NCI-H526 (cell line): ENCODE measurements at places on chromosomes 5 and 9.

DNA sequence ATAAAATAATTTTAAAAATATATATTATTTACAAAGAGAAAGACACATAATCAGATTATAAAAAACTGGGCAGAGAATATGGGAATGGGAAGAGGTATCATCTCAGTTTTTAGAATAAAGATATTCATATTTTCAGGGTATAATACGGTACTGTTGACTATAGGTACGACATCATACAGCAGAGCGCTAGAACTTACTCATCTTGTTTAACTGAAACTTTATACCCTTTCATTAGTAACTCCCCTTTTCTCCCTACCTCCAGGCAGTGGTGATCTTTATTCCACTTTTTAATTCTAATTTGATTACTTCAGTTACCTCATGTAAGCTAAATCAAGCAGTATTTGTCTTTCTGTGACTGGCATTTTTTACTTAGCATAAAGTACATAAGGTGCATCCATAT lies 742.1 kb downstream of the MTRR start:
- no peak for DNase-seq

- DNase-seq: no peak
Observed at GRCh38 chr5:121171834-121172233, 679.8 kb upstream of the FTMT start.

GRCh38 chr5:134005417-134006061 lies 764 bp upstream of the VDAC1 start:
- no peak for DNase-seq

GRCh38 chr9:98532574-98532973 lies 176.2 kb downstream of the GABBR2 start:
- DNase-seq: no peak

DNA sequence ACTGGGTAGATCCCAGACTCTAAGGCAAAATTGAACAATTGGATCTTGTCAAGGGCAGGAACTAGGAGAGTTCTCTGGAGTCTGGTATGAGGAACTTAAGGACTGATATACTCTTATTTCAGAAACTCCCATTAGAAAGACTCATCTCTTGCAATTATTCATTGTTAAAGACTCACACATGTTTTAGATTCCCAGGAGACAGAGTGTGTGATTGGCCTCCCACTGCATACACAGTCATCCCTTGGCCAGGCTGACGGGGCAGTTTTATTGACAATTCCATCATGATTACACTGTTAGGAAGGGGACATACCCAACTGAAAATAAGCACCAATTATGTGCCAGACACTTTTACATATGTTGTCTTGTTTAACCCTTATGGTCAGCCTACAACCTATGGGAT lies 347.2 kb downstream of the DMAC1 start:
- DNase-seq: no peak

DNA sequence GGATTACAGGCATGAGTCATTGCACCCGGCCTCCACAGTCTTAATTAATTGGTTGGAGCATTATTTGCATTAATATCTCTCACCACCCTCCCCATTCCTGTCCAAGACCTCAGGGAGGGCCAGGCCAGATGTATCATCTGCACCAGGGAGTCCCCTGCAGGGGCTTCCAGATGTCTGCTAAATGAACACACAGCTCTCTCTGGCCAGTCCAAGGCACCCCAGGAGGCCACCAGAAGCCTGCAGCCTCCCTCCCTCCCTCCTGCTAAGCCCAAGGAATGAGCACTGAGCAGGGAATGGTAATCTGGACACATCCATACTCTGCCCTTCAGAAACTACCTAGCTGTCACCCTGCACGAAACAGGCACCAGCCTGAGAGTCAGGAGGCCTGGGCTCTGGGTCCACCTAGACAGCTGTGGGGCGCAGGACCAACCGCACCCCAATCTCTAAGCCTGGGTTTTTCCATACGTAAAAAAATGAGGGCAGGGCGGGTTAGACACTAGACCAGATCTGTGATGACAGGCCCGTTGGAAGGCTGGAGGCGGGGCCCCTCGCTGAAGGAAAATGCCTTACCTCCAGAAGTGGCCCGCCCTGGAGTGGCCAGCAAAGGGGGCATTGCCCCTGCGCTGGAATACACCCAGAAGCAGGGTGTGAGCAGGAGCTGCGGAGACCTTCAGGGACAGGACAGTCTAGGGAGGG lies 8.3 kb downstream of the CIZ1 start:
- DNase-seq: no peak

DNA sequence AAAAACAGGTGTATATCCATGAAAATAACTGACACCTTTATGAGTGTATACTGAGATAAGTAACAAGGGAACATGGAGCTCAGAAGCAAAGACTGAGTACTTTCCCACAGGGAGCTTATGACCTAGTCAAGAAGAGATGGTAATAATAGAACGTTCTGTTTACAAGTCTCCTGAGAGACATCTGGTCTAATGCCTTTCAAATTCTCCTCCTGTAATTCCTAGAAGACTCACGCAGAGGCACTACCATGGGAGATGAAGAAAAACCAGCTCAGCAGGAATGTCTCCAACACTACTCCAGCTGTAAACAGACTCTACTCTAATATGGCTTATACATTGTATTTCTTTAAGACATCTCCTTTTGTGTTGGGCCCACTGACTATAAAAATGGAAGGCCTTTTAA lies 503.6 kb upstream of the TUSC1 start:
- DNase-seq: no peak

DNA sequence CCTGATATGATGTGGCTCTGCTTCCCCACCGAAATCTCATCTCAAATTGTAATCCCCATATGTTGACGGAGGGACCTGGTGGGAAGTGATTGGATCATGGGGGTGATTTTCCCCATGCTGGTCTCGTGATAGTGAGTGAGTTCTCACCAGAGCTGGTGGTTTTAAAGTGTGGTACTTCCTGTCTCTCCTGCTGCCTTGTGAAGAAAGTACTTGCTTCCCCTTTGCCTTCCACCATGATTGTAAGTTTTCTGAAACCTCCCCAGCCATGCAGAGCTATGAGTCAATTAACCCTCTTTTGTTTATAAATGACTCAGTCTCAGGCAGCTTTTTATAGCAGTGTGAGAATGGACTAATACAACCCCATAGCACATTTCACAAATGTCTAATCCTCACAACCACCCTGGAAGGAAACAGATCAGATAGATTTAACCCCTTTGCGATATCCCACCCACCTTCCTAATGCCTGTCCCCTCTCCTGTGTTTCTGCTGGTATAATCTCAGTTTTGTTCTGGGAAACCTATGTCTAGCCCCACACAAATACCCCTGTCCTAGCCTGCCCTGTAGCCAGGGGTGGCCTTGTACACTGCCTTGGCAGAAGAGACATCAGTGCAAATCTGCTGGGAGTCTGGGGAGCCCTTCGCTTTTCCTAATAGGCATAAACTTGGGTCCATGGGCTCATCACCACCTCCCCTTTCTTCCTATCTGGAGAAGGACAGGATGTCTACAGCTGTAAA lies 157.0 kb upstream of the RAI14 start:
- no peak for DNase-seq

- DNase-seq: no peak
Observed at GRCh38 chr9:36113999-36114398, 22.5 kb upstream of the GLIPR2 start.

GRCh38 chr9:87184956-87185642 lies 237.8 kb upstream of the GAS1 start:
- DNase-seq: no peak

GRCh38 chr9:126956917-126957686 lies 42.5 kb downstream of the RALGPS1 start:
- no peak for DNase-seq

DNA sequence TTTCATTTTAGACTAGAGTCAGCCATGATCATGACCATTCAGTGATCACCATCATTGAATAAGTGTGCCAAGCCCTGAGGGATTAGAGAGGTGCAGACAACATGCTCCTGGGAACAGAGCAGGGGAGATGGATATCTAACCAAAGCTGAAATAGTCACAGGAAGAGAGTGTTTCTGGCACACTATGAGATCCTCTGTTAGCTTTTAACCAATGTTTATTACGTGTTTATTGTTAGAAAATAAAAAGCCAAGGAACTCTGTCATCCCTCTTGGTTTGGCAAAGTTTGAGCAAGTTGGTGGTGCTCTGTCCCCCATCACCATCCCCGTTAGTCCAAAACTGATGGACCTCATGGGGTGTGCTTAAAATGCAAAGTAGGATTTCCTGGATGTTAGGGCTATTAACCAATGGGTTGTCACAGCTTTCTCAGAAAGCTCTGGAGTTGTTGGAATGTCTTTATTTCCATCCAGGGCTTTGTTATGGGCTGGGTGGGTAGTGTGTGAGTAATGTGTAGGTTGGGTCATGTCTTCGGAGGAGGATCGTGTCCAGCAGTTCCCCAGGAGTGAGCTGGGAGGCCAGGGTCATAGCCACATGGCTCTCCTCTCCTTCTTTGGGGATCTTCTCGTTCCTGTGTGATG lies 34.9 kb downstream of the SLC28A3 start:
- DNase-seq: no peak

DNA sequence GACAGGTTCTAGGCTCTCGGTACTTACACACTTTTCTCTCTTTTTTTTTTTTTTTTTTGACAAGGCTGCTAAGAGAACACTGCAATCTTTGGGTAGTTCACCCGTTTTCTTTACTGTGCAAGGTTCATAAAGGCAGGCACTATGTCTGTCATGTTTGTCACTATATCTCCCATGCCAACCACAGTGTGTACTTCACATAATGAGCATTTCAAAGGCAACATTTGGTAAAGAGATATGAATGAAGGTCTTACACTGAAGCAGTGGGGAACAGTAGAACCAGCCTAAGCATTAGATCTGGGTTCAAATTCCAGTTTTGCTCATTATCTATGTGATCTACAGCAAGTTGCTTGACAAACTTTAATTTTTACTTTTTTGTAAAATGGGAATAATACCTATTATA lies 1.5 kb upstream of the HMGCR start:
- DNase-seq: no peak

- no peak for DNase-seq
Observed at GRCh38 chr5:17106521-17106920, 110.9 kb upstream of the BASP1 start.

- DNase-seq: no peak
Observed at GRCh38 chr9:11469745-11470144, 856.9 kb upstream of the PTPRD start.

GRCh38 chr5:67647772-67648171 lies 451.2 kb upstream of the CD180 start:
- no peak for DNase-seq

DNA sequence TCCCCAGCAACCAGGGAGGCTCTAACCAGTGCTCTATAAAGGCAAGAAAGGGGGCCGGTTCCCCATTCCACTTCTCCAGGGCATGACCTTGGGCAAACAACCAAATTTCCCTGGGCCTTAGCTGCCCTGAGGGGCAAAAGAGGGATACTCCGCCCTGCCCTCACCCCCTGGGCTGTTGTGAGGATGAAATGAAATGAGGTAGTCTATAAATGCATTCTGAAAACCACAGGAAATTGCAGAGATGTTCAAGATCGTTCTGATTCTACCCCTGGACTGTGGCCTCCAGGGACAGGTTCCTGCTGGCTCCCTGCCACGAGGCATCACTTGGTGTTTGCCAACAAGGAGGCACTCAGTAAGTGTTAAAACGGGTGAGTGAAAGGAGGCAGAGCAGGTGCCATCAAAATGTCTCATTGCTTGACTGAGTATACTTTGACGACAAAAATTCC lies 5.7 kb downstream of the RAPGEF1 start:
- DNase-seq: peak; percentile 30

DNA sequence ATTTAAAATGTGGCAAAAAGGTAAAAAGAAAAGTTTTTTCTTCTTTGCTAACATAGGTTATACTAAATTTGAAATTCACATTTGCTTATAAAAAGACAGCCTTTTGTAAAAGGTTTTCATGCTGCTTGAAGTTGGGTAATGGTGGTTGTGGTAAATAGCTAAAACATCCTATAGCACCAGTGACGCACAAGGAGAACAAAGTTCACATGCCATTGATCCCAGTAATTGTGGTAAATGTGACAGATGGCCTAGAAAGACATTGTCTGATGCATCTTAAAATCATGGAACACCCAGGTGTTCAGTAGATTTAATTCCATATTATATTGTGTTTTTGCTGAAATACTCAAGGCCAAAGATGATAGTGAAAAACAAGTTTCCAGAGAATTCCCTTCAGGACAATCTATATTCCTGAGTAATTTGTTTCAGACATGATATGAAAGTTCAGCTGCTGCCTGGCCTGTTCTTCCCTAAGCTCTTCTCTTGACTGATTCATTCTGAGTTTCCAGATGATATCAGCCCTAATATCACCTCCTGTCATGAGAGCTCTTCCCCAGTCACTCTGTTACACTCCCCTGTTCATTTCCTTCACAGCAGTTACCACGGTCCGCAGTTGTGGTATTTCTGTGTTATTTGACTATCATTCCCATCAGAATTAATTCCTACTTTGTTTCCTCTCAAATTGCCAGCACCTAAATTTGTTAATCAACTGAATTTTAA lies 4.6 kb upstream of the FBXL17 start:
- DNase-seq: no peak

DNA sequence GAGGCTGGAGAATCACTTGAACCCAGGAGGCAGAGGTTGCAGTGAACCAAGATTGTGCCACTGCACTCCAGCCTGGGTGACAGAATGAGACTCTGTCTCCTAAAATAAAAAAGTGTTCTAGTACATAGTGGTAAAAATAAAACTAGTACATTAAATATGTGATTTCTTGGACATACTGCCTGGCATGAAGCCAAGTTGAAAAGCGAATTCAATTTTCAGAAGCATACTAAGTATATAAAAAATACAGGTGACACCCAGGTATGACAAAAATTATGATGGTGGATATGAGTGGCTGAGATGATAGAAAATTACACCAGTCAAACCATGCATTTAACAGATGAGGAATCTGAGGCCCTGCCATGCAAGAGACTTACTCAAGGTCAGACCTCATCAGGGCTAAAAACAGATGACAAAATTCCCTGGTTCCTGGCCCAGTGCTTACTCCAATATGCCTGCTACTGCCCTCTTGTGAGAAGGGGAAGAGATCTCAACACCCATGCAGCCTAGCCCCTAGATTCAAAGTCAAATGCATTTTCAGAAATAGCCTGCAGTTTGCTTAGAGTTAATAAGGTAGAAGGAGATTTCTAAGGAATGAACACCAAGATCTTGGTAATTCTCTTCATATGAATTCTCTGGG lies 46.6 kb upstream of the GNPDA1 start:
- no peak for DNase-seq

DNA sequence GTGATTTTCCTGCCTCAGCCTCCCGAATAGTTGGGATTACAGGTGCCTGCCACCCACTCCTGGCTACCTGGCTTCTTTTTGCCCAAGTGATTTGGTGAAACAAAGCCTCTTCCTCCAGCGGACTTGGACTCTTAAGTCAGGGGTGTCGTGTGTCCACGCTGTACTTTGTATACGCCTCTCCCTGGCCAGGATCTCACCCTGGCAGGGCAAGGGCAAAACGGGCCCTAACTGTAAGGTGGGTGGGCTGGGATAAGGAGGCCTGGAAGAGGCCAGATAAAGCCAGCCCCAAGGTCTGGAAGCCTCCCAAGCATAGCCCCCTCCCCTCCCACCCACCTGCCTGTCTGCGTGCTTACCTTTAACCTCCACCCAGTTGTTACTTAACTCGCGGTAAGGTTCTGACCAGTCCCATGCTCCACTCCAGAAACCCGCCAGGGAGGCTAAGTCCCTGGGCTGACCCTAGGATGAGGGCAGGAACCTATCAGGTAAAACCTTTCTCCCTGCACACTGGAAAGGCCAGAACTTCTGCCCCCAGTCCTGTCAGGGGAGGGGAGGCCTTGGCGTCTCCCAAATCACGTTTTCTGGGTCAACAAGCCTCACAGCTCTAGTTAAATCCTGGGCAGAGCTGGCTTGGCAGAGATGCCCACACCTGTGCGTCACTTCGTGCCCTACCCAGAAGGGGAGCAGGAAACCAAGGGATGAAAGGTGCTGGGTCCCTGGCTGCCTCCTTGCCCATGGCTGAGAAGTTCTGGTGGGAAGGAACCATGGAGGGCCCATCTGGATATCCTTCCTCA lies 8.4 kb downstream of the CDK9 start:
- no peak for DNase-seq
